PC-9 (cell line): ENCODE measurements at places on chromosomes 2 and 18. TPM values are rescaled to one million over a fixed set of nuclear protein-coding genes. Genes with fewer than 3 reads are reported as not detected.

- H3K27ac ChIP-seq = no peak overlapping the region
- no peak for DNase-seq
- no peak overlapping the region for H3K4me3 ChIP-seq
Observed at GRCh38 chr18:24536326-24536725, 75.9 kb downstream of the HRH4 start.

DNA sequence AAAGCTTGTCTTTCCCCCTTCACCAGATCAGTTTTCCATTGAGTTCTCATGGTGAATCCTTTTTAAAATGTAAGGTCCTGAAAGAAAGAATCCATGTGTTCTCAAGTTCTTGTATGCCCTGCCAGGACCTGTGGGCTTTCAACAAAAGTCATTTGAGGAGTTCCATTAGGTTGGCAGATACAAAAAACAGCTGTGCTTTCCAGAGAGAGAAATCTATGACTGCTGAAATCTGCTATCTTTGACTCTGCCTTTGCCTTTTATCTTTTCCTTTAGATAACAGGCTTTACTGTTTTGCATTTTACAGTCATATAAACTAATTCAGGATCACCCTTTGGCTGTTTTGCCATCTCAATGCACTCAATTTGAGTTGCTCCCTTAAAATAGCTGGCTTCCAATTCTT, 59.7 kb downstream of the CXCR4 start:
- no peaks in the 10 kb centered on the region for H3K27me3 ChIP-seq
- H3K4me3 ChIP-seq = no peak overlapping the region
- DNase-seq = no peak
- no peak overlapping the region for H3K27ac ChIP-seq
- H3K4me1 ChIP-seq = no peaks in the 10 kb centered on the region

- H3K27me3 ChIP-seq = no peaks in the 10 kb centered on the region
- peak overlapping the region; percentile 57 for H3K27ac ChIP-seq
- H3K4me1 ChIP-seq = peaks cover 11% of the 10 kb centered on the region
- peak; percentile 20 for DNase-seq
- no peak overlapping the region for H3K4me3 ChIP-seq
- peaks cover 15% of the 10 kb centered on the region for H3K36me3 ChIP-seq
Observed at GRCh38 chr2:232781765-232782164, 5.4 kb upstream of the KCNJ13 start.

DNA sequence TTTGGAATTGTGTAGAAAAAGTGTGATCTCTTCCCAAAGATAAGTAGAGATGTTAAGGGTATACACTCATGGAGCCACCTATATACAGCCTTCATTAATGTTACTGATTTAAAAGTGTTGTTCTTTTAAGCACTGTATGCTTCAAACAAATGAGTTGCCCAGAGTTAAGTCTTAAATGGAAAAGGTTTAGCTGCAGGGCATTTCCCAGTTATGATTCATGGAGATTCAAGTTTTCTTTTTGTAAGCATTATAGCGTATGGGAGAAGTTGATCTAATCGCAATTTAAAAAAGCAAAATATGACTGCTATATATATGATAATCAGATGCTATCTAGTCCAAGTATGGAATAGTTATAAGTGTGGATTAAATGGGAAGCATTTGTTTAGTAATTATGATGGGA, 4.8 kb downstream of the PDK1 start:
- H3K4me3 ChIP-seq = no peak overlapping the region
- no peak for DNase-seq
- peaks cover 41% of the 10 kb centered on the region for H3K36me3 ChIP-seq
- peaks cover 16% of the 10 kb centered on the region for H3K4me1 ChIP-seq

GRCh38 chr2:113083296-113083695, 15.5 kb downstream of the IL1F10 start:
- H3K4me3 ChIP-seq = no peak overlapping the region
- no peak for DNase-seq
- H3K36me3 ChIP-seq = no peaks in the 10 kb centered on the region; the same call in 1 of the 2 replicates
- no peak overlapping the region for H3K27ac ChIP-seq
- H3K27me3 ChIP-seq = no peaks in the 10 kb centered on the region
- peaks cover 28% of the 10 kb centered on the region for H3K4me1 ChIP-seq

DNA sequence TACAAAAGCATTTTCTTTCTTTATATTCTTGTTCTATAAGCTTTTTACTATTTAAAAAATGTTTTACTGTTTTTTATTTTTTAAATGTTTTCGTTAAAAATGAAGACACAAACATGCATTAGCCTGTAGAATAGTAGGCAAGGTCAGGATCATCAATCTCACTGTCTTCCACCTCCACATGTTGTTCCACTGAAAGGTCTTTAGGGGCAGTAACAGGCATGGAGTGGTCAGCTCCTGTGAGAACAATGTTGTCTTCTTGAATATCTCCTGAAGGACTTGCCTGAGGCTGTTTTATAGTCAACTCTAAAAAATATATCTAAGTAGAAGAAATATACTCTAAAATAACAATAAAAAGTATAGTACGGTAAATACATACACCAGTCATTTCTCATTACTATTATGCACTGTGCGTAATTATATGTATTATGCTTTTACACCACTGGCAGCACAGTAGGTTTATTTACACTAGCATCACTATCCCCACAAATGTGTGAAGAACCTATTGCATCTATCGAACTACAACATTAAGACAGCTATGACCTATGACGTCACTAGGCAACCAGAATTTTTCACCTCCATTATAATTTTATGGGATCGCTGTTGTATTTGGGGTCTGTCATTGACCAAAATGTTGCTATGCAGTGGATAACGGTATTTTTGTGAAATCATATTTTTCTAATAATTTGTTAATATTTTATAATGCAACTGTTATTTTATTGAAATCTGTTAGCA, 764.3 kb downstream of the METTL4 start:
- no peak overlapping the region for H3K27ac ChIP-seq
- no peaks in the 10 kb centered on the region for H3K36me3 ChIP-seq
- H3K4me3 ChIP-seq = no peak overlapping the region
- no peaks in the 10 kb centered on the region for H3K4me1 ChIP-seq
- DNase-seq = no peak

DNA sequence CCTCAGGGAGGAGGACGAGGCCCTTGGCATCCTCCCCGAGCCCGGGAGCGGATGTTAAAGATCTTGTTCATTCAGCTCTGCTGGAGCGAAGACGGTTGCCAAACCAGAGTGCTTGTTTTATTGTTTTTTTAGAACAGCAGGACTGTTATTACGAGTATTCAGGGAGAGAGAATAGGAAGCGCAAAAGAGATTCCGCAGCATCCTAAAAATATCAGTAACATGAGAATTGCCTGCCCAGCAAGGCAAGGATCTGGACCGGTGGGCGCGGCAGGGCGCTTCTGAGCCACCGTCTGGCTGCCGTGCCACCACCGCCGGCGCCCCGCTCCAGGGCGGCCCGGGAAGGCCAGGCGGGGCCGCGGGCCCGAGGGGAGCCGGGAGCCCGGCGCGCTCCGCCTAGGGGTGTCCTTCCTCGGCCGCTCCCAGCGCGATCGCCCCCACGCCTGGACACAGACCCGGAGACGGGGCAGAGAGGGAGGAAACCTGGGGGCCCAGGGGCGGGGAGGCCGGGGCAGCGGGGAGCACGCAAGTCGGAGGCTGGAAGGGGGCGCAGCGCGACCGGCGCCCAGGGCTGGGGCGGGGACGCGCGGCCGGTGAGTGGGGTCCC, 843 bp downstream of the CYS1 start:
- H3K27ac ChIP-seq = no peak overlapping the region
- H3K36me3 ChIP-seq = no peaks in the 10 kb centered on the region
- H3K4me3 ChIP-seq = peak overlapping the region; percentile 57; the same call in 1 of the 2 replicates
- peak; percentile 40 for DNase-seq

- no peaks in the 10 kb centered on the region for H3K27me3 ChIP-seq
- no peak overlapping the region for H3K4me3 ChIP-seq
- H3K36me3 ChIP-seq = no peaks in the 10 kb centered on the region
- DNase-seq = no peak
Observed at GRCh38 chr2:13354031-13354430, 637.3 kb downstream of the TRIB2 start.

DNA sequence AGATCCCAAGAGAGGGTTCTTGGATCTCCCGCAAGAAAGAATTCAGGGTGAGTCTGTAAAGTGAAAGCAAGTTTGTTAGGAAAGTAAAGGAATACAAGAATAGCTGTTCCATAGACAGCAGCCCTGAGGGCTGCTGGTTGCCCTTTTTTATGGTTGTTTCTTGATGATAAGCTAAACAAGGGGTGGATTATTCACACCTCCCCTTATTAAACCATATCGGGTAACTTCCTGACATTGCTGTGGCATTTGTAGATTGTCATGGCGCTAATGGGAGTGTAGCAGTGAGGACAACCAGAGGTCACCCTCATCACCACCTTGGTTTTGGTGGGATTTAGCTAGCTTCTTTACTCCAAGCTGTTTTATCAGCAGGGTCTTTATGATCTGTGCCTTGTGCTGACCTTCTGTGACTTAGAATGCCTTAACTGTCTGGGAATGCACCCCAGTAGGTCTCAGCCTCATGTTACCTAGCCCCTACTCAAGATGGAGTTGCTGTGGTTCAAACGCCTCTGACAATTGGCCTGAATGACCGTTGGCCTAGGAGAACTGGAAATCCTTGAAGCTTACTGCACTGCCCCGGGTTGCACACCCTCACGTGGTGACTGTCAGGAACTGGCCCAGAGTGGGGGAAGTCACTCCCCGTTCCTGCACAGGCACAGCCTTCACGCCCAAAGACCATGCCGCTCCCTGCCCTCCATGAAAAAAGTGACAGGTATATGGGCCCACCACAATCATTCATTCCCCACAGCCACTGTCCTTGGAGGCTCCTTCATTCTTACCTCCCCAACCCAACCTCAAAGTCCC, 136.9 kb downstream of the SEPTIN10 start:
- no peaks in the 10 kb centered on the region for H3K27me3 ChIP-seq
- peaks cover 18% of the 10 kb centered on the region for H3K4me1 ChIP-seq
- no peak for DNase-seq
- H3K36me3 ChIP-seq = no peaks in the 10 kb centered on the region

DNA sequence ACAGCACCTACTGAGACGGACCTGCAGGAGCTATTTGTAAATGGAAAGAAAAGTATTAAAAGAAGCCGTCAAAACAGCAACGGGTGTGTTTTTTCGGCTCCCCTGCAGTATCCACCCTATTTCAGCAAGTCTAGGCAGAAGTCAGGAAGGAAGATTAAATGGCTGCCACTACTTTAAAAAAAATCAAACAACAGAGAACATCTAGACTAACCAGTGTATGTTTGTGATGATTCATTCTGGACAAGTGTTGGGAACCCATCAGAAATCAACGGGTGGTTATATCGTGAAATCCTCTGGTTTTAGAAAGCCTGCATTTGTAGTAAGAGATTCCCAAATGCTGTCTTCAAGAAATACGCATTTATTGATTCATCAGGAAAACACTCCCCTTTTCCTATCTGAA, 9.0 kb downstream of the PMAIP1 start:
- H3K4me3 ChIP-seq = peak overlapping the region; percentile 37; the same call in 1 of the 2 replicates
- peaks cover 7% of the 10 kb centered on the region for H3K36me3 ChIP-seq
- DNase-seq = no peak
- H3K27ac ChIP-seq = peak overlapping the region; percentile 89

DNA sequence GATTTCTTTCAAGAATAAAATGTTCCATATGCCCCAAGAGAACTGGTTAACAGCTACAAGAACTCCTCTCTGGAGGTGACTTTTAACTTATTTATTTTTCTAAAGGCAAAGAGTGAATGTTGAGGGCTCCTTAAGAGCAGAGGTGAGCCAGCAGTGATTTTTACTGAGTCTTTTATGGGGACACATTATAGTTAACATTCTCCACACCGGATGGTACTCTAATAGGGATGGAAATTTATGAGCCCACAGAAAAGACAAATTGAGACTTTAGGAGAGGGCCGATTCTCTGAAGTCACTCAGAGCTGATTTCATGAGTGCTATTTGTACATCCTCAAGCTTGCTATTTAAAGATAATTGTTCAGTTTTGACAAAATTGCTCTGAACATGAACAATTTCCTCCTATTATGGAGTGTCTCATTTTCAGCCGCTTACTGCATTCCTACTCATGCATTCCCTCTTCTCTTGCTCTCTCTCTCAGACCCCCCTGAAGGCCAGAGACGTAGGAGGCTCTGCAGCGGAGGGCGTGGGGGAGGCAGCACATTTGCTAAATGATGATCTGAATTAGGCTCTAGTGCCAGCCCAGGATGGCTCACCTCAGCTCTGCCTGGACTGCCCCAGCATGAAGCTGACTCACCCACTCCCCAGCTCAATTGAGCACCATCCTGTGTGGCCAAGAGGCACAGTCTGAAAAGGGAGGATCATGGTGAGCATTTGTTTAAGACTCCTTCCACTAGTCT, 5.9 kb upstream of the RPL37A start:
- H3K36me3 ChIP-seq = no peaks in the 10 kb centered on the region
- H3K27ac ChIP-seq = no peak overlapping the region
- DNase-seq = no peak
- no peak overlapping the region for H3K4me3 ChIP-seq
- H3K27me3 ChIP-seq = no peaks in the 10 kb centered on the region
- peaks cover 14% of the 10 kb centered on the region for H3K4me1 ChIP-seq

GRCh38 chr18:48292229-48292628, 117.0 kb downstream of the ZBTB7C start:
- H3K36me3 ChIP-seq = no peaks in the 10 kb centered on the region
- DNase-seq = no peak
- H3K4me3 ChIP-seq = no peak overlapping the region

DNA sequence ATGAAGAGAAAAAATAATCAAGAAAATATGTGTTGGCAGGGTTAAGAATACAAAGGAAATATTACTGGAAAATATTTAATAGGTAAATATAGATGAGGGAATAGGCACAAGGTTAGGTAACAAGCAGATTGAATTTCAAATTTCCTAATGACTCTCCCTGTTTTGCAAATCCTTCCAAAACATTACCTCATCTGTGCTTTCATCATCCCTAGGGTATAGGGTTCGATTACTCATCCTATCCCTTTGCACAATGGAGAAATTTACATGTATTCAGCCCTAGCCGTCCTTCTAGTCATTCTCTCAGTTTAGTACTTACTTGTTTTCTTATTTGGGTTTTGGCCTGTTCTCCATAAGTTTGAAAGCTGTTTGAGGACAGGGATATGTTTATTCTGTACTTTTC, 864.6 kb upstream of the FSHR start:
- no peaks in the 10 kb centered on the region for H3K36me3 ChIP-seq
- no peak overlapping the region for H3K4me3 ChIP-seq
- H3K27ac ChIP-seq = no peak overlapping the region
- no peaks in the 10 kb centered on the region for H3K27me3 ChIP-seq

- no peaks in the 10 kb centered on the region for H3K27me3 ChIP-seq
- no peaks in the 10 kb centered on the region for H3K36me3 ChIP-seq
- no peak overlapping the region for H3K27ac ChIP-seq
- DNase-seq = peak; percentile 40
Observed at GRCh38 chr2:131034122-131035051, 58.9 kb downstream of the FAM168B start.

DNA sequence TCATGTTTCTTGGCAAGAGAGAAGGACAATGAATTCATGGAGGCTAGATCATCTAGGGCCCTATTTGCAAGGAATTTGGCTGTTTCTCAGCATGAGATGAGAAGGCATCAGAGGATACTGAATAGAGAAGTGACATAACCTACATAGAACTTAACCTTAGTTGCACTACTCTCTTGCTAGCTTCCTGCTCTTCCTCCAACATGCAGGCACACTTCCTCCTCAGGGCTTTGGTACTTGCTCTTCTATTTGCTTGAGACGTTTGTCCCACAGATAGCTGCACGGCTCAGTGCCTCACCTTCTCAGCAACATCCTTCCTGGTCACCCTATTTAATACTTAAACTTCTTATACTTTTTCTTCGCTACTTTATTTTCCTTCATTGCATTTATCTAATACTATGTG, 20.0 kb upstream of the LANCL1 start:
- no peak overlapping the region for H3K27ac ChIP-seq
- H3K4me3 ChIP-seq = no peak overlapping the region
- no peak for DNase-seq
- H3K27me3 ChIP-seq = no peaks in the 10 kb centered on the region

Gene ABCG5
- total RNA-seq = not detected in 2 replicates

Gene ADAM17
- total RNA-seq = 53.5 and 65.0 TPM in 2 replicates

Gene CXCR1
- not detected in 2 replicates for total RNA-seq

Gene CAPN14
- 0.35 TPM in 2 replicates for total RNA-seq

Gene UGT1A10
- total RNA-seq = not detected in 2 replicates

Gene CFAP53
- total RNA-seq = 1.9 and 2.1 TPM in 2 replicates

Gene COL4A4
- 5.6 and 6.0 TPM in 2 replicates for total RNA-seq

Gene TIMM21
- total RNA-seq = 17.9 and 32.6 TPM in 2 replicates
